RCC 7860 (cell line): ENCODE measurements at places on chromosomes 7 and 10.

- no peak for DNase-seq
Measured at GRCh38 chr7:139340808-139341057, 404 bp upstream of the FMC1 start.

DNA sequence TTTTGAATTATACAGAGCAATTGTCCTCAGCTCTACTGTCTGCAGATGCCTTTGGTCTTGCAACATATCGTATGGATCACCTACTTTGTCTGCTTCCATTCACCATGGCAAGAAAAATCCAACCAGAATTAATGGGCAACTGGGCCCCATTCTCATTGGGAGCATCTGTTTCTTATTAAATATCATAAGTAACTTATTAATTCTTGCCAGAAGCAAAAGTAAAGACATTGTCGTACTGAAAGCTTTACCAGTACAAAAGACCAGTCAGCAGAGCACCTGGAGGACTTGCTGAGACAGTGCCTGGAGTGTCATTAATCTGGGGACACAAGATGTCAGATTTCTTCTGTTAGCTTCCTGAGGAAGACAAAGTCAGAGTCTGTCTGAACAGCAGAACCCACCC lies 404.5 kb downstream of the INHBA start:
- DNase-seq: no peak

DNA sequence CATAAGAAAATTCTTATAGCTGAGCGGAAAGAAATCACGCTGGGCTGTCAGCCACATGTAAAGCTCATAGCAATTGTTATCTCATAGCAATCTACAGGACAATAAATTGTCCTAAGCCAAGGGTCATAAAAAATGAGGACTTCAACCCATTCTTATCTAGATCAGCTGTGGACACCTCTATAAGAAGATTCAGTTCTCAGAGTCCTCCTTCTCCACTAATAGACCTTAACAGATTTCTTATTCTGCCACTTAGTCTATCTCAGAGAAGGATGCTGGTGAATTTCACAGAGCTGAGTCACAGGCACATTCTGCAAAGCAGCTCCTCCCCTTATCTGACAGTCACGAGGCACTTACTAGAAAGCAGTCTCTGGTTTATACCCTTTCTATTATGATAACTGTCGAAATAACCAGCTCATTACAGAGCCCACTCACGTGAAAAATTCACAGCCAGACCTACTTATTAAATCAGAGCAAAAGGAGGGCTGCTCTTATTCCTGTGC lies 185.3 kb upstream of the PCLO start:
- DNase-seq: peak; percentile 39

GRCh38 chr10:86950349-86950748 lies 7.1 kb downstream of the MMRN2 start:
- no peak for DNase-seq

DNA sequence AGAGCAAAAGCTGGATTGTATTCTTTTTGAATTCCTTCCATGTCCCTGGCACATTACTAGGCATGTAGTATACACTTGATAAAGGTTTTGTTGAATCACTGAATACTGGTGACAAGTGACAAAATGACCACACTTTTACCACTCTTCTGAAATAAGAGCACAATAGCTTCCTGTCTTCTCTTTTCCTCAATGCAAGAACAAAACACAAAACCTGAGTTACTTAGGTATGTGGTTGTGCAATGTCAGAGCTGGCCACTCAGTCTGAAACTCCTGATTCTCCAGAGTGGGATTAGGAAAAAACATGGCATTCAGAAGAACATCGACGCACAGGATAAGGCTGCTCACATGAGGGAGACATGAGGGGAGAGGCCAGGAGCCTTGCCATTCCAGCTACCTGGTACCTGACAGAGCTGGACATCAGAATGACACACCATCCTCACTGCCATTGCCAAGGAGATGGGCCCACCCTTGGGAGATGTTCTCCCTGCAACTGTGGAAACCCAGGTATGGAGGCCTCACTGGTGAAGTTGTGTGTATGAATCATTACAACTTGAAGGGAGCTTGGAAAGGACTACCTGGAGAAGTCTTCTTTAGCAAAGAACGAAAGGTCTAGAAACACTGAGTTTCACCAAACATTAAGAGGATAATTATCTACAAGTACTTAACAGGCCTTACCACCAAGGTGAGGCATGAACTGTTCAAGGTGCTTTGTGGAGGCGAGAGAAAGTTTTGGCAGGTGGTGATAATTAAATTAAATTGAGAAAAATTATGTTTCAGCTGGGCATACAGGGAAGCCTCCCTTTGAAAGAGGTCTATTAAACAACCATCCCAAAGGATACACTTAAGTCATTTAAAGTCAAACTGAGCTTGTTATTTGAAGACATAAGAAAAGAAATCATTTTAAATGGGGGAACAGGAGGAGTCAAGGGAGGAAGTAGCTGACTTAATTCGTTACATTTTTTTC lies 246.5 kb upstream of the AOAH start:
- no peak for DNase-seq

GRCh38 chr7:24830440-24831050 lies 73.3 kb upstream of the GSDME start:
- DNase-seq: no peak

- DNase-seq: peak; percentile 52
Measured at GRCh38 chr7:132145466-132145865, 430.8 kb downstream of the PLXNA4 start.
